Hematopoietic multipotent progenitor cell treated with erythropoietin and hydrocortisone succinate and interleukin-3 and kit ligand, for 8 days (in vitro differentiated cells): ENCODE measurements at places on chromosomes 6 and 20.

GRCh38 chr20:31548820-31549512, 34.7 kb downstream of the HM13 start:
- DNase-seq = no peak

DNA sequence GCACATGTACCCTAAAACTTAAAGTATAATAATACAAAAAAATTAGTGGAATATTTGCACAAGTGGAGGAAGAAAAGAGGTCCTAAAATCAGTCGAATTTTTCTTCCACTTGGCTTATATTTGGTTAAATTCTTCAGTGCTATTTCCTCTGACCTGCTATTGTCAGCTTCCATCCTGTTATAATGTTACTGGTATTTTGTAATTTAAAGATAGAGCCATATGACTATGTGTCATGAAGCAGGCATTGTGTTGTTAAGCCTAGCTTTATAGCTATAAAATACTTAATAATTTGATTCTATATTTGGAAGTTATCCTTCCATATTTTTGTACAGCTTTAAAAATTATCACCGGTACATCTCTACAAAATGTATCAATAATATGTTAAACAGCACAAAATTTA, 455.9 kb upstream of the MARCKS start:
- DNase-seq = no peak

DNA sequence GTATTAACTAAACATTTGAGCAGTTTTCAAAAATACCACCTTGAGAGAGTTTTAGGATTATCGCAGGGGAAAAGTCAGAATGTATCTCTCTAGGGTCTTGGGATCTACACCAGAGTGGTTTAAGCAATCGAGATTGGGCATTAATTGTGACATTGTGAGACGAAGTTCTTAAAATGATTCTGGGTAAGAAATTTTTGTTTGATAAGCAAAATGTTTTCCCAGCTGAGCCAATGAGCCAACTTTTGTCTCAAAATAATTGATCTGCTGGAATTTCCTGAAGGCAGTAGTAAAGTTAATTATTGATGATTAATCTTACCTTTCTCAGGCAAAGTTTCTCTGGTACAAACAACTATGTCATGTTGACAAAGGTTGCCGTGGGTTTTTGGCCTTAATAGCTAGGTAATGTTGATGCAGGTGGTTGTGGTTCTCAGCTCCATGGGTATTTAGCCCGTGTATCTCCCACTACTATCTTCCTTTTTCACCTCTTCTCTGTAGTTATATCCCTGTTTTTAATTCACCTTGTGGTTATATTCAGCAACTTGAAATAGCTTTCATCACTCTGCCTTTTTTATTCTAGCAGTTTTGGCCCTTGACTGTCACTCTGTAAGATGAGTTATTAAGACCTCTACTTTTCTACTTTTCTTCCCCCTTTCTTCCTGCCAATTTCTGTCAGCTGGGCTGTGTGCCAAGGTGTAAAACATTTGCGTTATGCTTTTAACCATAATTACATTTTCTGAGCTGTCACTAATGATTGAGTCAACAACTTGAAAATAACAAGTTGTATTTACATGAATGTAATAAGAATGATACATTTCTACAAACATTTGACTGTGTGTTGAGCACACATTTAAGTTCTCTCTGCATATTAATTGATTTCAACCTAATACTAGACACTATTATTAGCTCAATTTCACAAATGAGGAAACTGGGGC, 368.3 kb upstream of the BTBD3 start:
- no peak for DNase-seq

DNA sequence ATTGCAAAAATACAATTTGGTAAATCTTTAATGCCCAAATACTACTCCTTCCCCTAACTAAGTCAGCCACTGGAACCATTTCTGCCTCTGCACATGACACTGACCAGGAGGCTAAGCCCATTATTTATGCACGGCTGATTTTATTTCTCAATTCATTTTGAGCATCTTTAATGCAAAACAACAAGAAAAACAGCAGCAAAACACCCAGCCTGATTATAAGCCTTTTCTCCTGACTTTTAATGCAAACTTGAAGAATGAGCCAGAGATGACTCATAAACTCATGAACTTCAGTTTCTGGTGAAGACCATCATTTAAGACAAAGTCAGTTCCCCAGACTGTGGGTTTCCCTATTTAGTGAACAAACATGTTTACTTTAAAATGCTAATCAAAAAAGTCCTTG, 51.6 kb downstream of the CYP24A1 start:
- no peak for DNase-seq

DNA sequence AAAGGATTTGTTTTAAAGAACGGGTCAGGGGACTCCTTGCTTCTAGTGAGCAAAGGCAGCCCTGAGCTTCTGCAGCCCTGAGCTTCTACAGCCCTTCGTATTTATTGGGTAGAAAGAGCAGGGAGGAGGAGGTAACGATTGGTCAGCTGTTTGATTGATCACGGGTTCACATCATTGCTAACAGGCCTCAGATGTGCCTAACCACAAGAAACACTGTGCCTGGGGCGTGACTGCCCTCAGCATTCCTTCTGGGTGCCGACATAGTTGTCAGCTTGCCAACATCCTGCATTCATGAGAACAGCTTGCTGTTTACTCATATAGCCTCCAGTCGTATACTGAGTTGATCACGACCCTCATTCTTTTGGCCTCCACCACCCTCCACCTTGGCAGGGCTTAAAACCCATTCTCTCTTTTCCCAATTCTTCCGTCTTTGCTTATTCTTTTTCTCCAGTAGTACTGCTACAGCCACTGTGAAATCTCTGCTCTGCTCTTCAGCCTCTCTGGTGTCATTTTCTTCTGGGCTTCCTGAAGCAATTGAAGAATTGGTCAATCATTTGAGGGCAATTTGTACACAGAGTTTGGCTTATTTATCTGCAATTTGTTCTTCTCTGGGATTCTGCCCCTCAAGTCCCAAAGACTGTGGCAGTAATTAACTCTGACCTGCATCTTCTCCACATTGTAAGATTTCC, 25.4 kb upstream of the NOP56 start:
- no peak for DNase-seq

DNA sequence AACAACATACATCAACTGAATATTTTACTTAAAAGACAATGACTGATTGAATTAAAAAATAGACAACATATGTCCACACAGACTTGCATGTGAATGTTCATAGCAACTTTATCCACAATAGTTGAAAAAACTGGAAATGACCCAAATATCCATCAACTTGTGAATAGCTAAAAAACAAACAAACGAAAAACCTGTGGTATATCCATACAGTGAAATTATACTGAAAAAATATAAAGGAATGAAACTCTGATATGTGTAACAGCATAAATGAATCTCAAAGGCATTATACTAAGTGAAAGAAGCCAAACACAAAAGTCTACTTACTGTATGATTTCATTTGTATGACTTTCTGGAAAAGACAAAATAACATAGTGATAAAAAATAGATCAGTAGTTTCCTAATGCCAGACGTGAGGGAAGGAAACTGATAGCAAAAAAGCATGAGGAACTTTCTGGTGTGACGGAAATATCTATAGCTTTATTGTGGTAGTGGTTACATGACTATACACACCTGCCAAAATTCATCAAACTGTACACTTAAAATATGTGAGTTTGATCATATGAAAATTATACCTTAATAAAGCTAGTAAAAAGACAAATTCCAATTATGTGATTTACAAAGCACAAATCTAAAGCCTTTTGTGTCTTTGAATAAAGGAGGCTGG, 123.2 kb downstream of the BACH2 start:
- no peak for DNase-seq

- no peak for DNase-seq
Measured at GRCh38 chr6:20712011-20712410, 177.8 kb downstream of the CDKAL1 start.

DNA sequence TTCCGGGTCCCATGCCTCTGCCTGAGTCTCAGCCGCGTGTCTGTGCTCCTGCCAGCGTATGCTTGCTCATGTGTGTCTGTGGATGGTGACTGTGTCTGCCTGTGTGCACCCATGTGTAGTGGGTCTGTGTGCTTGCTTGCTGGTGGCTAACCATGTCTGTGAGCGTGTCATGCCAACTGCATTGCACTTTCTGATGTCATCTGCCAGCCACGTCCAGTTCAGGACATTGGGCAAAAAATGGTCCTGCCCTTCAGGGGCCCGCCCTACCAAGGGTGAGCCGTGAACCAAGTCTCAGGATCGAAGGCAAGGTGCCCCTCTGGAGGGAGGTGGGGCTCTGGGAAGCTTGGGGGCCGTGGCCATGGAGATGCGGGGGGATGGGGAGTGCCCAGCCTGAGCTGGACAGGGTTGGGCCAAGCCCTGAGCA, 9.4 kb upstream of the ZBTB46 start:
- DNase-seq = no peak

DNA sequence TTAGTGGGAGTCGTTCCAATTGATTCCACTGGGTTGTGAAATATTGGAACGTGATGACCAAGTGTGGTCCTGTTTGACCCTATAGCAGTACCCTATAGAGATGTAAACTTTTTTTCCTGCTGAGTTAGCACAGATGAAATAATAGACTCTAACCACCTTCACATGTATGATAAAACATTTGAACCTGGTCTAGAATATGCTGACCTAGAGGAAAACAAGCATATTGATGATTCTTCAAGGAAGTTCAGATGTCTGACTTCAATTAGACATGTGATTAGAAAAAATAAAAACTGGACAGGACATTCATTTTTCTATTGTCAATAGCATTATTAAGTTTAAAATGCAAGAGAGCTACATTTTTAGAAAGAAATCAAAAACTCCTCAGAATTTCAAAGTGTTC, 402.1 kb downstream of the ARHGAP18 start:
- DNase-seq = no peak

DNA sequence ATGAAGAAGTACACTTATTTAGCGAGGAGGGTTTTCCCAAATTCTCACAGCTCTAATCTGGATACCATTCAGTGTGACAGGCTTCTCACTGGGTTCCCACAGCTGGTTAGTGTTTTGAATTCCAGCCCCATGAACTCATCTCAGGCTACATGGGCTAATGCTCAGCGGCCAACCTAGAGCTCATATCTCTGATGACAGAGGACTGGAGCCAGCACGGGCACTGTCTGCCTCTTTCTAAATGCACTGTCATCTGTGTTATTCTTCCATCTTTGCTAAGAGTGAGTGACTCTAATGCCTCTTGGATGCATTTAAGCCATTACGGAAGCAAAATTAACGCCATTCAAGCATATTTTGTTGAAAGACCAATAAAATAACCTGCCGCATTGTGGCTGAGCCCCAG, 308.9 kb upstream of the JAG1 start:
- no peak for DNase-seq
